Urothelium cell line (cell line): ENCODE measurements at places on chromosomes 7 and 10.

- peak; percentile 13 for DNase-seq
These were observed 139.3 kb upstream of the KLF6 start for GRCh38 chr10:3924344-3924743.

- DNase-seq, result no peak
These were observed 5.5 kb downstream of the ANXA11 start for GRCh38 chr10:80199828-80200227.

- DNase-seq, result no peak
These were observed 56.5 kb downstream of the PWWP2B start for GRCh38 chr10:132453470-132453861.

GRCh38 chr10:43214071-43214955, 52.6 kb downstream of the RASGEF1A start:
- peak; percentile 83 for DNase-seq

DNA sequence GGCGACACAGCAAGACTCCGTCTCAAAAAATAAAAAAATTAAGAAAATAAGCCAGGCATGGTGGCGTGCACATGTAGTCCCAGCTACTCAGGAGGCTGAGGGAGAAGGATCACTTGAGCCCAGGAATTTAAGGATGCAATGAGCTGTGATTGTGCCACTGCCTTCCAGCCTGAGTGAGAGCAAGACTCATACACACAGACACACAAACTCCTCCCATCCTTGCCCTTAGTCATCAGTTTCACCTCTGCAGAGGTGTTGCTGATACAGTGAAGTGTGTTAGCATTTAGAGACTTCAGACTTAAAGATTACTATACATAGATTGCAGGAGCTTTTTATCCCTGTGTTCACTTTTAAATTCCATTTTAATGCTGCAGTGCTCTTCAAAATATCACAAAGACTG, 5.5 kb upstream of the H2AZ2 start:
- DNase-seq, result peak; percentile 64

DNA sequence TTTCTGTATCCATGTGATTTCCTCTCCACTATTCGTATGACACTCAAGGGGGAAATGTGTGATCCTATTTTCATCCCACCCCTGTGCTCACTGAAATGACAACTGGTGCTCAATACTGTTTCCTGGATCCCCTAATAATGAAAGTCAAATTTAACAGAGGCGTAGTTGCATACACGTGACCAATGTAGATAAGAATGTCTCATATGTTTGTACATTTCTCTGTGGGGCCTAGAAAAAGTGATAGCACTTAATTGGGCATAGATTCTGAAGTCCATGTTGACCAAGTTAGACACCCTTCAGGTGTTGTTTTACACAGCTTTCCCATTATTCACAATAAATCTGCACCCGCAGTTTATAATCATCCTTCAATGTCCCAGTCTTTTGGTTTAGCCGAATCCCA, 59.1 kb downstream of the JAZF1 start:
- no peak for DNase-seq

DNA sequence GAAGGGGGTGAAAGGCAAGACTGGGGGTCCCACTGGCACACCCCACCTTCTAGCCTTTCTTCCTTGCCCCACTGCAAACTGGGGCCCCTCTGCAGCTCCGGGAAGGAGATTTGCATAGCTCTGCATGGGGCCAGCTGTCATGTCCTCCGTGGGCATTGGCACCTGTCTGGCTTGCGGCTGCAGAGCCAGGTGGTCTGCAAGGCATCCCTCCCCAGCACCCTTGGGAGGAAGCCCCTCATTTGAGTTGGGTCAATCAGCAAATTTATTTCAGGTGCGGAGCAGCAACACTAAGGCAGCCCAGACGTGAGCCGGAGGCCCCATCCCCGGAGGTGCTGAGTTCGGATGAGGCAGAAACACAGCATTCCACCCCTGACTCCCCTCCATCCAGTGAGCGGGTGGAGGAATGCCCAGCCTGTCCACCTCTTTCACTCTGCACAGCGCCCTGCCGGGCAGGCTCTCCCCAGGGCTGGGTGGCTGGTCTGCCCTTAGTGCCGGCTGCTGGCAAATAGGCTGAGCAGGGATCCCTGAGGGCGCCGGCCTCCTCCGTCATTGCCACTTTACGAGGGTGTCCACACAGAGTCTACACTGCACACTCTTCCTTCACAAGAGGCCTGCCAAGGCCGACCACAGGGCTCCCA, 143.2 kb downstream of the TCERG1L start:
- no peak for DNase-seq
